ENCODE measurements at places on chromosomes 1 and 21.
A peak's percentile ranks its signal among the peaks of the same experiment; 100 is the strongest.

GRCh38 chr1:101632548-101633272 lies 364.0 kb downstream of the OLFM3 start:
- no peak for DNase-seq

DNA sequence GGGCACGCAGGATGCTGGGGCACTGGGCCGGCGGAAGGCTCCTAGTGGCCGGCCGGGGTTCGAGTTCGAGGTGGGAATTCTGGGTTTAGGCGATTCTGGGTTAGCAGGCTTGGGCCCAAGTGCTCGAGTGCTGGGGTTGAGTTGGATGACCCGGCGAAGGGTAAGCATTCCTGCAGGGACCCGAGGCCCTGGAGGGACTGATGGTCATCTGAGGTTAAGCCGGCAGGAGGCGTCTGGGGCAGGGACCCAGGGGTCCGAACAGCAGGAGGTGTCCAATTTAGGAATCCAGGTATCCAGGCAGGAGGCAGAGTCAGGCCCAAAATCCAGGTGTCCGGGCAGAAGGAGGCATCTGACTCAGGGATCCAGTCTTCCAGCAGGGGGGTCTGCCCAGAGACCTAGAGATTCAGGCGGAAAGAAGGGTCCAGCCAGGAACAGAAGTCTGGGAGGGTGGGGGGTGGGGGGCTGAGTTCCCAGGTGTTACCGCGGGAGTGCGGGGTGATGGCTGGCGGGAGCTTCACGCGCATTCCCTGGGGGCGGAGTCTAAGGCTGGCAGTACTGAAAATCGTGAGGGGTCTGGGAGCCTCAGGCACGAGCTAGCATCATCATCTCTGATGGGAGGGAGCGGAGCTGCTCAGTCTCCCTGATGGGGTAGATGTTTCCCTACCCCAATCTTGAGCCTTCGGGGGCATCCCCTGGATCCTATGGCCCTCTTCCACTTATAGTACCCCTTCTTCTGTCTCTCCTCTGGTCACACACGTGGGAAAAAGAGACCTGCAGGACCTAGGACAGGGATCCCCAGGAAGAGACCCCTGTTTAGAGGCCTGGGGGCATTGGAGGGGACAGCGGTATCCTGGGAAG lies 585 bp downstream of the GPR3 start:
- DNase-seq: peak; percentile 65

DNA sequence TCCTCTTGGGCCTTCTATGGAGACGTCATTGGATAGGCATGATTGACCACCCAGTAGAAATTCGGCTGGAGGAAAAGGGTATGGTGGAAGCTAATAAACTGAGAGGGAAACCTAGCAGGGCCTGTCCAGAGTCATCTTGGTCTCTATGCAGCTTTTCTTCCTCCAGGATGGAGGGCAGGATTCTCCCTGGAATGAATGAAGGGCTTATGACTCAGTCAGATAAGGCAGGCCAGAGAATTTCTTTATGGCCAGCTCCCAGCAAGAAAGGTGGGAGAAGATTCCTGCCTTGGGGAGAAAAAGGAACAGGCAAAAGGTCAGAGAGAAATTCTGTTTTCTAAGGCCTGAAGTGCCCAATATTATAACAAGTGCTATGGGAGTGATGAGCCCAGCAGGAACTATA lies 17.1 kb downstream of the FBLIM1 start:
- DNase-seq: no peak

DNA sequence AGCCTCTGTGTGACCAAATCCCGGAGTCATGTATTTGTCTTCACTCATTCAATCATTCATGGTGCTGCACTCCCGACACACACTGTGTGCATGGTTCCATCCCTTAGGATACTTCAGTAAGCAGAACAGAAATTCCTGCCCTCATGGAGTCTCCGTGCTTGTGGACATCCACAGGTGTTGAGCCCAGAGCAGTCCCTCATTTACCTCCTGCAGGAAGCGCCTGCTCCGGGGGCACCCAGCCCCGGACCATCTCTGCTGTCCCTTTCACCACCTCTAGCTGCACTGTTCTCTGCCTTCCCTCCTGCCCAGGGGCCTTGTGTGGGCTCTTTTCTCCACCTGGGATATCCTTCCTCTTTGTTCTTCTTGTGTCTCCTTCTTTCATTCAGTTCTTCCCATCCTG lies 9.5 kb upstream of the ZBTB21 start:
- DNase-seq: no peak
